ENCODE measurements at places on chromosomes 12 and 14. TPM values are rescaled to one million over a fixed set of nuclear protein-coding genes. Genes with fewer than 3 reads are reported as not detected.

Gene ACOT6
- total RNA-seq: not detected

Gene IL22
- total RNA-seq: not detected

Gene GUCY2C
- not detected for total RNA-seq

Gene C14orf180
- total RNA-seq: not detected

Gene TTC9
- total RNA-seq: under 0.01 TPM

Gene KRT5
- 14.9 TPM for total RNA-seq

Gene RIMBP2
- total RNA-seq: under 0.01 TPM

Gene DPY19L2
- 4.8 TPM for total RNA-seq

Gene CLBA1
- total RNA-seq: 6.7 TPM

Gene ZNF664
- total RNA-seq: 31.1 TPM

Gene NEUROD4
- total RNA-seq: not detected

Gene METAP2
- total RNA-seq: 110 TPM

Gene PLEK2
- 2.6 TPM for total RNA-seq

Gene CCDC197
- total RNA-seq: not detected

Gene HOXC11
- not detected for total RNA-seq
